ENCODE measurements at places on chromosomes 5 and 9.

DNA sequence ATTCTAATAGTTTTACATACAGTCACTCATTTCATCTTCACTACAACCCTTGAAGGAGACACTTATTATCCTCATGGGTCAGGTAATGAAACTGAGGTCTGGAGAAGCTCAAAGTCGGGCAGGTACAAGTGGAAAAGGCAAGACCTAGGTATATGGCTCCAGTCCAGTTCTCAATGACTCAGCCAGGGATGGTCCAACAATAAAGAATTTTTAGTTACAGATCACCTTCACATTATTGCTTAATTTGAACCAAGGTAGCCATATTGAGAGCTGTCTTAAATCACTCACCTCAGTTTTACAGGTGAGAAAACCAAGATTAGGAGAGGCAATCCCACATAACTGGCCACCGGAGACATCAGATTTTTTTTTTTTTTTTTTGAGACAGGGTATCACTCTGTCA is 55.4 kb downstream of the PTPN3 start:
- H3K27me3 ChIP-seq: no peaks in the 10 kb centered on the region
- no peak overlapping the region for H3K4me3 ChIP-seq
- H3K36me3 ChIP-seq: no peaks in the 10 kb centered on the region
- no peak overlapping the region for H3K27ac ChIP-seq

DNA sequence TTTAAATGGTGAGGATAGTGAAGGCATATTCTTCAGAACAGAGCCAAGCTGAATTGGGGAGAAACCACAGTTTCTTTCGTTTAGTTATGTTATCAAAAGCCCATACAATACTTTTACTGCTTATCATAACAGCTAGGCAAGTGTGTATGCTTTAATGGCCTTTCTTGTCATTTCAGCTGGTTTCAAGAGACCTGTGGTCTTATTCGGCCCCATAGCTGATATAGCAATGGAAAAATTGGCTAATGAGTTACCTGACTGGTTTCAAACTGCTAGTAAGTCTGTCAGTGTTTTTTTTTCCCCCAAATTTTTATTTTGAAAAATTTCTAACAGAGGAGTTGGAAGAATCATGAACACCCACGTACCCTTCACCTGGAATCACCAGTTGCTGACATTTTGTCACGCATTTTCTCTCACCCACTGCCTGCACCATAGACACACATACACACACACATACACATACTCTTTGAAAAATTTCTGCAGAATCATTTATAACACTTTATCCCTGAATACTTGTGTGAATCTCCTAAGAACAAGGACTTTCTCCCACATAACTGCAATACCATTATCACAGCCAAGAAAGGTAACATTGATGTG is 63.7 kb downstream of the TJP2 start:
- H3K36me3 ChIP-seq: peaks cover 3% of the 10 kb centered on the region
- H3K27me3 ChIP-seq: no peaks in the 10 kb centered on the region
- no peak overlapping the region for H3K27ac ChIP-seq
- H3K4me3 ChIP-seq: no peak overlapping the region
- H3K4me1 ChIP-seq: no peaks in the 10 kb centered on the region
- no peak for DNase-seq

GRCh38 chr5:88944751-88945531 is 62.0 kb upstream of the MEF2C start:
- no peak for DNase-seq
- no peak overlapping the region for H3K27ac ChIP-seq
- H3K4me1 ChIP-seq: no peaks in the 10 kb centered on the region
- H3K36me3 ChIP-seq: no peaks in the 10 kb centered on the region
- no peak overlapping the region for H3K4me3 ChIP-seq
- no peaks in the 10 kb centered on the region for H3K27me3 ChIP-seq

GRCh38 chr5:115170134-115170928 is 623 bp upstream of the TRIM36 start:
- no peaks in the 10 kb centered on the region for H3K4me1 ChIP-seq
- peak overlapping the region; percentile 45 for H3K27ac ChIP-seq
- no peaks in the 10 kb centered on the region for H3K27me3 ChIP-seq
- no peak for DNase-seq
- H3K4me3 ChIP-seq: peak overlapping the region; percentile 54

GRCh38 chr5:135319928-135320606 is 79.0 kb downstream of the MACROH2A1 start:
- DNase-seq: peak; percentile 37
- no peak overlapping the region for H3K27ac ChIP-seq
- no peaks in the 10 kb centered on the region for H3K36me3 ChIP-seq
- H3K4me3 ChIP-seq: no peak overlapping the region
- no peaks in the 10 kb centered on the region for H3K27me3 ChIP-seq

GRCh38 chr5:172648013-172648381 is 6.9 kb downstream of the NEURL1B start:
- no peaks in the 10 kb centered on the region for H3K36me3 ChIP-seq
- no peak overlapping the region for H3K27ac ChIP-seq
- no peak overlapping the region for H3K4me3 ChIP-seq
- H3K27me3 ChIP-seq: no peaks in the 10 kb centered on the region
- H3K4me1 ChIP-seq: peaks cover 4% of the 10 kb centered on the region

DNA sequence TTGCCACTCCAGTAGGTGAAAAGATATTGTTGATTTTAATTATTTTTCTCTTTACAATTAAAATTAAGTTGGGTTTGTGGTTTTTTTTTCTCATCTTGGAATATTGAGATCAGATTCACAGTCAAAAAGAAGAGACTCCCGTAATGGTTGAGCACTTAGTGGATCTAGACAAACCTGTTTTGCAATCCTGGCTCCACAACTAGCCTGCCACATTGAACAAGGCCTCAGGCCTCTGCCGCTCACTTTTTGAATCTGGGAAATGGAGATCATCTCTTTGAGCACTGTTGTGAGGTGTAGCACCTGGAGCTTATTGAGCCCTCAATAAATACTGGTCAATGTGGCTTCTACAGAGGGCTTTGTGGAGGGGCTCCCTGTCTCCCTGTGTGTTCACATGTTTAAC is 37.1 kb upstream of the RARS1 start:
- no peaks in the 10 kb centered on the region for H3K4me1 ChIP-seq
- no peak overlapping the region for H3K4me3 ChIP-seq
- H3K36me3 ChIP-seq: peaks cover 2% of the 10 kb centered on the region
- DNase-seq: peak; percentile 11
- no peak overlapping the region for H3K27ac ChIP-seq

GRCh38 chr9:16135968-16136367 is 583.1 kb downstream of the CCDC171 start:
- DNase-seq: no peak
- no peaks in the 10 kb centered on the region for H3K4me1 ChIP-seq
- H3K4me3 ChIP-seq: no peak overlapping the region
- H3K36me3 ChIP-seq: no peaks in the 10 kb centered on the region

- H3K27me3 ChIP-seq: no peaks in the 10 kb centered on the region
- DNase-seq: peak; percentile 32
- no peak overlapping the region for H3K4me3 ChIP-seq
- no peak overlapping the region for H3K27ac ChIP-seq
- peaks cover 4% of the 10 kb centered on the region for H3K4me1 ChIP-seq
These were observed 12.1 kb downstream of the GALNT10 start for GRCh38 chr5:154202379-154203260.

DNA sequence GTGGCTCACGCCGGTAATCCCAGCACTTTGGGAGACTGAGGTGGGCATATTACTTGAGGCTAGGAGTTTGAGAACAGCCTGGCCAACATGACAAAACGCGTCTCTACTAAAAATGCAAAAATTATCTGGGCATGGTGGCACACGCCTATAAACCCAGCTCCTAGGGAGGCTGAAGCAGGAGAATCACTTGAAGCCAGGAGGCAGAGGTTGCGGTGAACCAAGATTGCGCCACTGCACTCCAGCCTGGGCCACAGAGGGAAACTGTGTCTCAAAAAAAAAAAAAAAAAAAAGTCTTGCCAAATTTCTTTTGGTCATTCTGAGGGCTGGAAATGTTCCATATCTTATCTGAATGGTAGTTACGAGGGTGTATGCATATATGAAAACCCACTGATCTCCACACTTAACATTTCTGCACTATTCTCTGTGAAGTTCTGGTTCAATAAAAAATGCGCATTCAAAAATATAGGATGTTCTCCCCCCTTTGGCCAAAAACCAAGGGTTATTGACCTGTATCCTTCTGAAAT is 13.5 kb upstream of the NIPAL4 start:
- no peaks in the 10 kb centered on the region for H3K27me3 ChIP-seq
- H3K4me1 ChIP-seq: no peaks in the 10 kb centered on the region
- H3K36me3 ChIP-seq: no peaks in the 10 kb centered on the region
- H3K4me3 ChIP-seq: no peak overlapping the region
- H3K27ac ChIP-seq: no peak overlapping the region

GRCh38 chr5:62671479-62671878 is 92.9 kb downstream of the LRRC70 start:
- no peaks in the 10 kb centered on the region for H3K27me3 ChIP-seq
- H3K4me3 ChIP-seq: no peak overlapping the region
- peak; percentile 19 for DNase-seq
- no peak overlapping the region for H3K27ac ChIP-seq

GRCh38 chr9:70260007-70260443 is 1.2 kb downstream of the SMC5 start:
- peaks cover 2% of the 10 kb centered on the region for H3K4me1 ChIP-seq
- H3K27ac ChIP-seq: no peak overlapping the region
- peaks cover 4% of the 10 kb centered on the region for H3K36me3 ChIP-seq
- H3K4me3 ChIP-seq: peak overlapping the region; percentile 87

DNA sequence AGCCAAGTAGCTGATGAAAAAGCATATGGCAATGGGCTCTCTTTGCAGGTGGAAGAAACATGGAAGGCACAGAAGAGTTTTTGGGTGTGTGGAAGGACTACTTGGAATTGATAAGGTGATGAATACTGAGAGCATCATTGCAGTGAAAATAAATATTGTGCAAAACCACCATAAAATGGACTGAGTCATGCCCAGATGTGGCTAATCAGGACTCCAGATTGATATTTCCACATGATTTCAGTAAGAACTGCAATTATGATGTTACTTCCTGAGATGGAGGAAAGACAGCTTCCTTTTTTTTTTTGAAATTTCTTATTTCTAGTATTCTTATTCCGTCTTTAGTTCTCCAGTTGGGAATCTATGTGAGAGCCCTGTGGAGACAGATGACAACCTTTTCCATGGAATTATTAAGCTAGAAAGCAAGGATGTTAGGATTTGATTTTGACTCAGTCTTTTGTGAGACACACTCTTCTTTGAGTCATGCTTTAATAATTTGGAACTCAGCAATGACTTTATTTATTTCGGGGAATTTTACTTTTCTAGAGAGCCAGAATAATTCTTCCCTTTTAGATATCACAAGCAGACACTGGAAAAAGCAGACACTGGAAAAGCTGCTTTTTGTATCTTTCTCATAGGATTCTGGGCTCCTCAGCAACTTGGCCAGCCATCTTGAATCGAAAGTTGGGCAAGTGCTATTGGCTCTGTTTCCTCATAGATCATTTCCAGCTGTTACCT is 94.2 kb upstream of the VCAN start:
- no peak overlapping the region for H3K4me3 ChIP-seq
- H3K27ac ChIP-seq: no peak overlapping the region
- no peaks in the 10 kb centered on the region for H3K4me1 ChIP-seq
- DNase-seq: no peak
- no peaks in the 10 kb centered on the region for H3K27me3 ChIP-seq

GRCh38 chr9:89655990-89656657 is 51.3 kb downstream of the GADD45G start:
- no peak overlapping the region for H3K27ac ChIP-seq
- H3K4me1 ChIP-seq: no peaks in the 10 kb centered on the region
- DNase-seq: no peak
- no peak overlapping the region for H3K4me3 ChIP-seq

DNA sequence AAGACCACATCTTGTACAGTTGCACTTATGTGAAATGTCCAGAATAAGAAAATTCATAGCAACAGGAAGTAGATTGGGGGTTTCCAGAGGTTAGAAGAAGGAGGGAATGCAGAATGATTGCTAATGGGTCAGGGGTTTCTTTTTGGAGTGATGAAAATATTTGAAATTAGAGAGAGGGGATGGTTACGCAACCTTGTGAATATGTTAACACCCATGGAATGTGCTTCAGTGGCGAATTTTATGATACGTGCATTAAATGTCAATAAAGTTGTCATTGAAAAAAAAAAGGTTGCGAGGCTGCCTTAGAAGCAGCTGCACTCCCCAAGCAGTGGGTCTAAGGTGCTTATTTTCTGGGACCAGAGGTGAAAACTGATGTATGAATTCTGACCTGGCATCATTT is 64.4 kb upstream of the SUB1 start:
- no peaks in the 10 kb centered on the region for H3K36me3 ChIP-seq
- no peaks in the 10 kb centered on the region for H3K27me3 ChIP-seq
- H3K27ac ChIP-seq: no peak overlapping the region
- no peak for DNase-seq

DNA sequence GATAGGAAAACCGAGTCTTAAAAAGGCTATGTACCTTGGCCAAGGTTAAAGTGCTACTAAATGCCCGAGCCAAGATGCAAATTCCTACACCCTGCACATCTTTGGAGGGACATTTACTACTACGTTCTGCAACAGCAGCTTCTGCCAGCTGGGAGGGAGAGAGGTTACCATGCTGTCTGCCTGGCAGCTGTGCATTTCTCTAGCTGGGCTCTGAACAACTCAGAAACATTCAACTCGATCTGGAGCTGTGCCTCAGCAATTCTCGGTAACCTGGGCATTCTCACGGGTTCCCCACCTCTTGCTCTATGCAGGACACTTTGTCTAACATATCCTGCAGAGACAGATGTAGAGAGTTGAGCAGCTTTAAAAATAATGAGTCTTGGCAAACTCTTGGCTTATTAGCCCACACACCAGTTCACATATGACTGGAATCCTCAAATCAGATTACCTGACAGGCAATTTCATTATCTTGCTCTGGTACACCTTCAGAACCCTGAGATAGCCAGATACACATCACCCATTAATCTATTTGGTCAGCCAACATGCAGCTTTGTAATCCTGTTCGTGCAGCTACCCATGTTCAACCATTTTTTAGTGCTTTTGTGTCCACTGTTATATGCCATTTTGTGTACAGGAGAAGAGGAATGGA is 115.8 kb downstream of the EFNA5 start:
- no peaks in the 10 kb centered on the region for H3K27me3 ChIP-seq
- H3K4me3 ChIP-seq: no peak overlapping the region
- DNase-seq: no peak
- H3K36me3 ChIP-seq: no peaks in the 10 kb centered on the region

DNA sequence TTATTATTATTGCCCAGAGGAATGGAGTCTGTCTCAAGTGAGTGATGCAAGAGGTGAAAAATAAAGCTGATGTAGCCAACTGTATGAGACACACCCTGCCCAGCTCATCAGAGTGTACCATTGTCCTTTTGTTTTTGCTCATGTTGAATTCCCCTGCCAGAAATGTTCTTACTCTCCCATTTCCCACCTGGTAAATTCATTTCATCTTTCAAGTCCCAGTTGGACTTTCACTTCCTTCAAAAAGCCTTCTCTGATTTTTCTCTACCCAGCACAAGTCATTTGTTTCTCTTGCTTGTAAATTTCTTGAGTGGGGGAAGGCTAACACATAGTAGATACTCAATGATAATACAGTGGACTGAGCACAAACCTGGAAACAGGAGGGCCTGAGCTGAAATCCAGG is 394.5 kb upstream of the ZNF462 start:
- H3K27me3 ChIP-seq: no peaks in the 10 kb centered on the region
- peaks cover 3% of the 10 kb centered on the region for H3K4me1 ChIP-seq
- no peaks in the 10 kb centered on the region for H3K36me3 ChIP-seq
- no peak overlapping the region for H3K4me3 ChIP-seq
- H3K27ac ChIP-seq: no peak overlapping the region

- no peaks in the 10 kb centered on the region for H3K27me3 ChIP-seq
- no peak overlapping the region for H3K27ac ChIP-seq
- H3K4me1 ChIP-seq: no peaks in the 10 kb centered on the region
- no peaks in the 10 kb centered on the region for H3K36me3 ChIP-seq
- DNase-seq: no peak
- H3K4me3 ChIP-seq: no peak overlapping the region
These were observed 149.8 kb downstream of the MED10 start for GRCh38 chr5:6228257-6229250.

All from mesendoderm (in vitro differentiated cells).